NCI-H1436 (cell line): ENCODE measurements at places on chromosomes 3 and 15.

- DNase-seq, result peak; percentile 34
Observed at GRCh38 chr15:98442379-98442833, 205.9 kb upstream of the IGF1R start.

DNA sequence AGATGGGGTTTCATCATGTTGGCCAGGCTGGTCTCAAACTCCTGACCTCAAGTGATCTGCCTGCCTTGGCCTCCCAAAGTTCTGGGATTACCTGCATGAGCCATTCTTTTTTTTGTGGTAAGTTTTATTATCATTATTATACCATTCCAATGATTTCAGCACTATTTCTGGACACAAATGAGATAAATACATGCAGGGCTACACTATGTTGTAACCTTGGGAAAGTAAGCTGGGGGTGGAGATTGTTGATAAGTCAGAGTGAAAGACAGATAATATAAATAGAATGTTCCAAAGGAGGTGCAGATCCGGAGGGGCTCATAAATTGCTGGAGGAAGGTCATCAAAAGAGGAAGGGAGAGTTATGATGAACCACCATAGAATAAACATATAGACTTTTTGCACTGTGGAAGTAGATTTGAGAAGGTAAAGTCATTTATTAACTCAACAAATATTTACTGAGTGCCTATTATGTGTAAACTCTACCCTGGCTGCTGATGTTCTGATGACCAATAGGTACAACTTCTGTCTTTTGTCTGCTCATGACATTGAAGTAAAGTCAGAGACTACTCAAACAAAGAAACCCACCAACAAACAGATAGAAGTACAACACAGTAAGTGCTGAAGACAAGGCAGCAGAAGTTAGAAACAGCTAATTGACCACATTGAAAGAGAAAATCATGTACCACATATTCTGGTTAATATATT is 478.9 kb upstream of the GOLIM4 start:
- no peak for DNase-seq

DNA sequence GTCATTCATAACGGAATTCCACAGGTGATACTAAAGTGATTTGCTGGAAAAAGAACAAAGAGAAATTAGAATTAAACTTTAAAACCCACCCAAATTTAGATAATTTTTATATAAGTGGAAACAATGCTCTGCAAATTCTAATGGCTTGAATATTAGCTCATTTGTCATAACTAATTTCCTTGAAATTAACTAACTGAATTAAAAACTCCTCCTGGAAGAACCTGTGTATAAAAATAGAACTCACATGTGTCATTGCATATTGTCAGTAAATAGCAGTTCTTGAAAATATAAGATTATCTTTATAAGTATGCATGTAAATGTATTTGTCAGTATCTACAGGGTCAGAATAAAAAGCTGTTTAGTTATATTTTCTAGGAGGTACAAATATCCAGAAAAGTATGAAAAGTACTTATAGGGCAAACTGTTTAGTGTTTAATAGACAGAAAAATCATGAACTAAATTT is 16.3 kb downstream of the ZIC1 start:
- DNase-seq, result no peak

DNA sequence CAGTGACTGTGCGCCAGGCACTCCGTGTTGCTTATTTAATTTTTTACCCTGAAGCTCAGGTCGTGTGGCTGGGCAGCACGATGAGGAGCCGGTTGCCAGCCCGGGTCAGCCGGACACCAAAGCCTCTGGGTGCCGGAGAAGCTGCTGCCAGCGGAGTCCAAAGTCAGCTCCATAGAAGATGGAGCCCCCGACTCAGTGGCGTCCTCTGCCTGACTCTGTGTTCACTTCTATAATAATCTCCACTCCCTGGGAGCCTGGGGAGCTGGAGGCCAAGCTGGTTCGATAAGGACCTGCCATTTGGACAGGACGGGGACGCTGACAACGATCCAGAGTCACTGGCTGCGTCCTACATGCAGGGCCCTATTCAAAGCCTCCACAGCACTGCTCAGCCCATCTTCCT is 78.6 kb downstream of the VGLL4 start:
- DNase-seq, result no peak

- no peak for DNase-seq
Observed at GRCh38 chr3:96169111-96169766, 645.2 kb upstream of the EPHA6 start.

DNA sequence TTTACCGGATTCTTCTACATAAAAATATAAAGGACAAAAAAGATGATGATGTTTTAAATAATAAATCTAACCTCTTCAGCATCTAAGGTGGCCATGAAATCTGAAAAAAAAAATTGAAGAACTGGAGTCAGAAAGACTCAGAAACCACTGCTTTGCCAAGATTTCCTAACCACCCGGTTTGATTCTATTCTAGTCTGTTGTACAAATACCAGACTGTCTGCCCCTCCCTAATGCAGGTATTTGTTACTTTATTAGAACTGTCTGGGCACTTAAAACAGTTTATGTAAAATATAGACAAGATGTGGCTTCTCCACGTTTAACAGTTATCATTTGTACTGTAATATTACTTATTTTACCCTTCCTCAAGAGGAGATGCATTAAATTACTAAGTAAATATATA is 48.8 kb downstream of the UACA start:
- DNase-seq, result no peak

GRCh38 chr15:90097475-90097874 is 4.8 kb downstream of the IDH2 start:
- no peak for DNase-seq

DNA sequence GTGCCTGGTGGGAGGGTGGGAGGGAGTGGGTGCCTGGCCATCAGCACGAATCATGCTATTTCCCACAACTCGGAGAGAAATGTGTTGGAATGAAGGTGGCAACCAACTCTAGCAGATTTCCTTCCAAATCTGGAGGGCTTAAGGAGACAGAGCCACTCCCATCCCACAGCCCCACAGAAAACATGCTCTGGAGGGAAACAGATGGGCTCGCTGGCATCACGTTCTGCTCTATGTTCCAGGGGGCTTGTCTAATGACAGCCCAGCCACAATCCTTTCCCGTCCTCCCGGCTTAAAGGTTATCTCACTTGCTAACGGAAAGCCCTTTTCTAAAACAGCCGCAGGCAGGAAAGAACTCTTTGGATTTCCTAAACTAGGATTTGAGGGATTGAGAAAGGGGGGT is 65.3 kb downstream of the ADAMTS17 start:
- DNase-seq, result no peak

DNA sequence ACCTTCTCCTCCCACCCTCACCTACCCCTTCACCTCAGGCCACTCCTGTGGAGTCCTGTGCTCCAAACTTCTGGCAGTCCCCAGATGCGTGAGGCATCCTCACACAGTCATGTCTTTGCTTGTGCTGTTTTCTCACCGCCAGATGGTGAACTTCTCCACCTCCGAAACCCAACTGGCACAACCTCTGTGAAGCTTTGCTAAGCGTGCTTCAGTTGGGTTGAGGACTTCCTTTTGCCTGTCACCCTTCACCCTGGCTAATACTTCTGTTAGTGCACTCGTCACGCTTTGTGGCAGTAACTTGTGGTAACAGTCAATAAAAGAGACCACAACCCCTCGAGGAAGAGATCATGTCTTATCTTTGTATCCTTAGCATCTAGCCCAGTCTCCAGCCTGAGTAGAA is 42.0 kb upstream of the SKOR1 start:
- DNase-seq, result no peak

- no peak for DNase-seq
Observed at GRCh38 chr3:60514085-60514649, 737.1 kb downstream of the FHIT start.

DNA sequence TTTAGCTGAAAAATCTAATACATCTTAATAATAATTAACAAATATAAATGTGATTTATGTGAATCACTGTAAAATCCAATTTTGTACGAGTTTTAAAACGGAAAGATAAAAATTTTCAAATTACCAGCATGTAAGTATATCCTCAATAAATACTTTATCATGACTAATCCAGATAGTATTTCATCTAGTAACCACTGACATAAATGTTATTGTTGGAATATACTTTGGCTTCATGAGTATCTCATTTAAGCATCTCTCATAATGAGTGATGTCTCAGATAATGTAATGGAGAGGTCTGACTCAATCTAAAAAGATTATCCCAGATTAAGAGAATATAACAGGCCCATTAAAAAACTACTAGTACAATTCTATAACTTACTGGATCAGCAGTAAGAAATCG is 216.3 kb downstream of the STAG1 start:
- DNase-seq, result no peak

DNA sequence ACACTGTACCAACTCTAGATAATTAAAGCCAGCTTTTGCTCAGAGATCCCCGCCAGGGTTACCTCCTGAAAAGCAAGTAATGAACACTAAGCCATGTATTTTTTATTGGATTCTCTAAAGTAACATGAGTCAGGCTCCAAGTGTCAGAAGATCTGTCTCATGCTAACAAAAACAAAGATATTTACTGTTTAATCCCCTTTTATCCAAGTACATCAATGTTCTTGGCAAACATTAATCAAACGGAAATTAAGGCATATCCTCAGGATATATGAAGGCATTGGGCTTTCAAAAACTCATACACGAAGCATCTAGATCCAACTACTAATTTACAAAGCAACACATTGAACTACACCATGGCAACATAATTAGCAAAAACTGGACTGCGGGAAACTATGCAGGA is 37.2 kb downstream of the MYO5A start:
- no peak for DNase-seq

- no peak for DNase-seq
Observed at GRCh38 chr3:23926736-23927135, 9.8 kb downstream of the RPL15 start.

GRCh38 chr15:26970712-26971210 is at the start of gene GABRG3:
TSS of gene GABRG3 (plus strand) at chr15:26971181.
- DNase-seq, result no peak

DNA sequence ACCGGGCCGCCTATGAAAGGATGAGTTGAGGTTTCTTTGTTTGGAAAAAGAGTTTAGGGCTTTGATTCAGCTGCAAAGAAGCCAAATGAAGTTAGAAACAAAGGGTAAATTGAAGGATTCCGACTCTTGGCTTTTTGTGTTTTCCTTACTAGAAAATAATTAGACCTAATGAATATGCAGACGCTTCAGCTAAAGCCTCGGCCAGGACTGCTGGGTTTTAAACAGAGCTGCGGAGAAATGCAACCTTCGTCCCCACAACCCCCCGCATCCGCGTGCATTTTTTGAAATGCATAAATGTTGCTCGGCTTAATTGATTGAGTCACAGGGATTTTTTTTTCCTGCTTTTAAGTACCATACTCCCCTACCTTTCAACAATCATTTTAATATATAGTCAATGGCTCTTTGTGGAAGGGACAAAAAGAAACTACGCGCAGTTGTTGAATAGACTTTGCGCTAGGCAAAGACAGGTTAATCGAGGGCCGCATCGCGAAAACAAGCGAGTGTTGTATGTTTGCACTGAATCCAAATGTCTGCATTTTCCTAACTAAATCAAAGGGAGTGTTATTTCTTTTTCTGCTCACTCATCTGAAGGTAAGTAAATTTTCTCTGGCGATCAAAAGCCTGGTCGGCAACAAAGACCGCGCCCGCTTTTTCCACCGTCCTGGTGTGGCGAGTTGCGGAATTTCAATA is 1.3 kb upstream of the ZIC4 start:
- DNase-seq, result no peak

- no peak for DNase-seq
Observed at GRCh38 chr3:186620213-186621092, 7.6 kb downstream of the AHSG start.

GRCh38 chr3:45906681-45907407 is 20.5 kb downstream of the CCR9 start:
- no peak for DNase-seq

DNA sequence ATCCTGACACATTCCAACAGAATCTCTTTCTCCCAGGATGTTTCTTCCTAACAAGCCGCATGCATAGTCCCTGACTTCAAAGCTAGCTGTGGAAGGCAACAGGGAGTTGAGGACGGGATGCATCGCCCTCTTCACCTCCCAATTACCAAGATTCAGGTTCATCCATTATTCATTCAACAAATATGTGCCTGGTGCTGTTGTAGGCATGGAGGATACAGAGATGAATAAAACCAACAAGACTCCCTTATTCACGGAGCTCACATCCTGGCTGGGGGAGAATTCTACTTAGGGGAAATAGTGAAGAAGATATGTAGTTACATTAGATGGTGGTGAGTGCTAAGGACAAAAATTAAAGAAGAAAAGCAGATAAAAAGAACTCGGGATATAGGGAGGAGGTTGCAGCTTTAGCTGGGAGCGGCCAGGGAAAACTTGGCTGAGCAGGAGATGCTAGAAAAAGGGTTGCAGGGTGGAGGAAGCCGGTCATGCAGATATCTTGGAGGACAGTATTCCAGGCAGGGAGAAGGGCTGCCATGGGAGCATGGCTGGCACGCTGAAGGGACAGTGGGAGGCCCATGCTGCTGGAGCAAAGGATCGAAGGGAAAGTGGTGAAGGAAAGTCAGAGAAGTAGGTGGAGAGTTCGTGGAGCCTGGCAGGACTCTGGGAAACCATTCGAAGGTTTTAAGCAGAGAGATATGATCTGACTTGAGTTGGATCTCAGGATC is 5.0 kb downstream of the ITGB5 start:
- no peak for DNase-seq

DNA sequence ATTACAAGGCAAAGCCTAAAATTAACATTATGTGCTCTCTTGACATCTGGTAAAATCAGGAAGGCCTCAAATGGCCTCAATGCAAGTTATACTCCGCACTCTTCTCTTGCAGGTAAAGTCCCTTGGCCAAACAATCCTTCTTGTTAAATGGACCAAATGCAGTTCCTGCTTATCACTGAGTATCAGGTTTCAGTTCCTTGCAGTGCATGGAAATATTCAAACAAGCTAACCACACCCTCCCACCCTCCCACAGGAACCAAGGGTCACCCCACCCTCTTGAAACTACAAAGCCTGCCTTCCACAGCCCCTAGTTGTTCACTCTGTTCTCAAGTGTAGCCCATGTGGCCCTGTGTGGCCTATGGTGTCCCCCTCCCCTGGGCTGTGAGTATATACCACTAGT is 171.9 kb upstream of the CADPS start:
- no peak for DNase-seq

- DNase-seq, result no peak
Observed at GRCh38 chr15:40554161-40554525, 10.7 kb downstream of the CCDC32 start.

DNA sequence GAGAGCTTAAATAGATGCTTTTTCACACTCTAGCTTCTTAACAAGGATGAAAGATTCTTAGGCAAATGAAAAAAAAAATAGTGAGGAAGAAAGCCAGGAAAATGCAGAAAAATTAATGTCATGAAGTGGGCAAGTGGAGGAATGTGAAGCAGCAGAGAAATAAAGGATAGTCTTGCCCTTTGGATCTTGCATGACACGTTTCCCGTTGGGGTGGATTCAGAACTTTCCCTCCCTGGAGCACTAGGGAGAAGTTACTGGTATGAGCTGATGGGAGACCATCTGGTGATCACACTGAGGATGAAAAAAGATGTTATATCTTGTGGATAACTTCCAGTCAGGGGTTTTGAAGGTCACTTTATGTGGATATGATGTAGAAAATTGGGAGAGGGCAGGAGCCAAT is 361.8 kb upstream of the ROPN1 start:
- DNase-seq, result no peak

- DNase-seq, result no peak
Observed at GRCh38 chr15:63407612-63408011, 26.0 kb upstream of the CA12 start.

GRCh38 chr3:24498391-24498790 is 3.7 kb upstream of the THRB start:
- no peak for DNase-seq

- DNase-seq, result no peak
Observed at GRCh38 chr3:117814975-117815374, 1105.4 kb downstream of the TUSC7 start.

- DNase-seq, result no peak
Observed at GRCh38 chr15:79812541-79812940, 84.3 kb downstream of the MTHFS start.

- no peak for DNase-seq
Observed at GRCh38 chr3:106491796-106492195, 623.0 kb upstream of the CBLB start.
